ENCODE measurements at places on chromosomes 7 and 10. TPM values are rescaled to one million over a fixed set of nuclear protein-coding genes. Genes with fewer than 3 reads are reported as not detected.
A peak's percentile ranks its signal among the peaks of the same experiment; 100 is the strongest.

PAX4 gene
- not detected for total RNA-seq

UTF1 gene
- not detected for total RNA-seq

CYP2E1 gene
- 1.8 TPM for total RNA-seq

LRRC4 gene
- total RNA-seq: 0.29 TPM

PTPN20 gene
- 9.1 TPM for total RNA-seq

IRF5 gene
- total RNA-seq: under 0.01 TPM

GHRHR gene
- not detected for total RNA-seq

GNGT1 gene
- not detected for total RNA-seq

OIT3 gene
- under 0.01 TPM for total RNA-seq

ZNF727 gene
- total RNA-seq: 0.29 TPM

TBXAS1 gene
- total RNA-seq: 0.72 TPM

- DNase-seq: no peak
- no peaks in the 10 kb centered on the region for H3K4me1 ChIP-seq
- no peak overlapping the region for H3K27ac ChIP-seq
- H3K27me3 ChIP-seq: peaks cover 6% of the 10 kb centered on the region
Measured at GRCh38 chr7:132685277-132685676, 109.0 kb upstream of the PLXNA4 start.

- no peak overlapping the region for H3K4me3 ChIP-seq
- H3K27me3 ChIP-seq: no peaks in the 10 kb centered on the region
- DNase-seq: no peak
- H3K27ac ChIP-seq: no peak overlapping the region
Measured at GRCh38 chr7:1948887-1949680, 279.0 kb downstream of the ELFN1 start.

- peaks cover 6% of the 10 kb centered on the region for H3K4me1 ChIP-seq
- H3K4me3 ChIP-seq: no peak overlapping the region
- no peaks in the 10 kb centered on the region for H3K27me3 ChIP-seq
- H3K36me3 ChIP-seq: no peaks in the 10 kb centered on the region
- DNase-seq: no peak
Measured at GRCh38 chr7:7519056-7519455, 16.6 kb downstream of the COL28A1 start.

DNA sequence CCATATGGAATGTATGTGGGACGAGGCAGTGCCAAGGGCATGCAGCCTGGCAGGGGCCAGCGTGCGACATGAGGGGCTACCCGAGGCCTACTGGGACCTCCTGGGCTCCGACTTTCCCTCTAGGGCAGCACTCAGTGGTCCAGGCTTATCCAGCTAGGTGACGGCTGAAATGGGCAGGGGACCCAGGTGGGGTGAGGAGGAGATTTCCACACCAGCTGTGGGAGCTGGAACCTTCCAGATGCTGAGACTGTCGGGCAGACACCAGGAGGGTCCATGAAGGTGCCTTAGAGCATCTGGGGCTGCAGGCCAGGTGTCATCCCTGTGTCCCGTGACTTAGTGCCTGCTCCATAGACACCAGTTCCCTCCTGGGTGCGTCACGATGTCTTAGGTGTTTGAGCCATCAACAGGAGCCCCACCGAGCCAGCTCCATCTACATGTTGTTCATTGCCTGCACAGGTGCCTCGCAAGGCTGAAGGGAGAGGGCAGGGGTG is 13.4 kb downstream of the ZNF316 start:
- peaks cover 23% of the 10 kb centered on the region for H3K36me3 ChIP-seq
- H3K27me3 ChIP-seq: no peaks in the 10 kb centered on the region
- H3K4me1 ChIP-seq: no peaks in the 10 kb centered on the region
- no peak overlapping the region for H3K4me3 ChIP-seq
- H3K27ac ChIP-seq: no peak overlapping the region
- DNase-seq: peak; percentile 87

GRCh38 chr10:98339799-98340198 is 71.8 kb upstream of the LOXL4 start:
- H3K27me3 ChIP-seq: no peaks in the 10 kb centered on the region
- DNase-seq: no peak
- peaks cover 53% of the 10 kb centered on the region for H3K4me1 ChIP-seq
- H3K36me3 ChIP-seq: no peaks in the 10 kb centered on the region
- no peak overlapping the region for H3K27ac ChIP-seq
- H3K4me3 ChIP-seq: no peak overlapping the region

DNA sequence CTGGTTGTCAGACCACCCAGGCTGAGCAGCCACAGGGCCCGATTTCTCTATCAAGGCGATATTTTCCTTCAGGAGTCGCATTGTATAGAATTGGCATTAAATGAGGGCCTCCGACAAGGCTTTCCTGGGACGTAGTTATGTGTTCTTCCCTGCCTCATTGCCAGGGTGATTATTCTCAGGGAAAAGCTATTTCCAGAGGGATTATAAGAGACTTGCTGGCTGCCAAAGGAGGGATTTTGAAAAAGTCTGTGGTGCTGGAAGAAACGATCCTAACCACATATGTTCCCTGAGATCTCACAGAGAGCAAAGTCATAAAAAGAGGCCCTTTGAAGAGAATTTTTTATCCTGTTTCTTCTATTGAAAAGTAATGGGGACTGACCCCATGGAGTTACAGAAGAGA is 27.7 kb upstream of the SDHAF3 start:
- no peak overlapping the region for H3K4me3 ChIP-seq
- no peak for DNase-seq
- H3K4me1 ChIP-seq: no peaks in the 10 kb centered on the region
- no peaks in the 10 kb centered on the region for H3K36me3 ChIP-seq
- H3K27ac ChIP-seq: no peak overlapping the region

DNA sequence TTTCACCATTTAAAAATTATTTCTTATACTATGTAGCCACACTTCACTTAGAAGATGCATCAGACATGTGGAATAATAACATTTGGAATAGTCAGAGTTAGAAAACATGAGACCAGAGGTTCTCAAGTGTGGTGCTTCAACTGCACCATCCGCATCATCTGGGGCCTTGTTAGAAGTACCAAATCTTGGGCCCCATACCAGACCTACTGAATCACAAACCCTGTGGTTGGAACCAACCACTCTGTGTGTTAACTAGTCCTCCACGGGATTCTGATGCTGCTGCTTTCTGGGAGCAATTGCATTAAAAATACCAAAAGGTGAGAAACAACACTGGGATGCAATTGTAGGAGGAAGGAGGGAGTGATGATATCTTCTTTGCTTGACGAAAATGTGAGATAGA is 125.2 kb downstream of the GNAT3 start:
- no peaks in the 10 kb centered on the region for H3K36me3 ChIP-seq
- no peak for DNase-seq
- H3K27me3 ChIP-seq: no peaks in the 10 kb centered on the region
- no peak overlapping the region for H3K4me3 ChIP-seq

DNA sequence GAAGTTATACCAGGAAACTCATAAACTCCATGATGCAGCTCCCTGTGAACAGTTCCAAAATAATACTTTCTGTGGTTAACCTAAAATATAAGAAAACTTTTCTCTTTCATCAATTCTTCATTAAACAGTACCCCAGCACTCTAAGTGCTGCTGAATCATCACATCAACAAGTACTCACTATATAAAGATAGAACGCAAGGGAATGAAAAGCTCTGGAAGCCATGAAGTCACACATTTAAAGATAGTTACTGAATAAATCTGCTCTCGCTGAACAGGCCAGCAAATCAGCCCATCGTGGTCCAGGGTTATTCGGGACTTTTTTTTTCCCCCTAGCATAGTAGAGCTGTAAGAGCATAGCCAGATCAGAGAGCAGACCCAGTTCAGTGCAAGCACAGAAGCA is 254.3 kb downstream of the IPMK start:
- no peak overlapping the region for H3K27ac ChIP-seq
- no peak for DNase-seq
- no peaks in the 10 kb centered on the region for H3K36me3 ChIP-seq
- H3K4me3 ChIP-seq: no peak overlapping the region
- no peaks in the 10 kb centered on the region for H3K27me3 ChIP-seq
- H3K4me1 ChIP-seq: peaks cover 9% of the 10 kb centered on the region

GRCh38 chr10:17178006-17178405 is 23.5 kb downstream of the TRDMT1 start:
- no peaks in the 10 kb centered on the region for H3K36me3 ChIP-seq
- H3K4me1 ChIP-seq: peaks cover 20% of the 10 kb centered on the region
- no peaks in the 10 kb centered on the region for H3K27me3 ChIP-seq
- no peak overlapping the region for H3K4me3 ChIP-seq

- H3K27me3 ChIP-seq: peaks cover 3% of the 10 kb centered on the region
- DNase-seq: no peak
- H3K4me1 ChIP-seq: no peaks in the 10 kb centered on the region
- no peak overlapping the region for H3K27ac ChIP-seq
- H3K4me3 ChIP-seq: no peak overlapping the region
- no peaks in the 10 kb centered on the region for H3K36me3 ChIP-seq
Measured at GRCh38 chr10:97102441-97102840, 83.3 kb downstream of the SLIT1 start.

DNA sequence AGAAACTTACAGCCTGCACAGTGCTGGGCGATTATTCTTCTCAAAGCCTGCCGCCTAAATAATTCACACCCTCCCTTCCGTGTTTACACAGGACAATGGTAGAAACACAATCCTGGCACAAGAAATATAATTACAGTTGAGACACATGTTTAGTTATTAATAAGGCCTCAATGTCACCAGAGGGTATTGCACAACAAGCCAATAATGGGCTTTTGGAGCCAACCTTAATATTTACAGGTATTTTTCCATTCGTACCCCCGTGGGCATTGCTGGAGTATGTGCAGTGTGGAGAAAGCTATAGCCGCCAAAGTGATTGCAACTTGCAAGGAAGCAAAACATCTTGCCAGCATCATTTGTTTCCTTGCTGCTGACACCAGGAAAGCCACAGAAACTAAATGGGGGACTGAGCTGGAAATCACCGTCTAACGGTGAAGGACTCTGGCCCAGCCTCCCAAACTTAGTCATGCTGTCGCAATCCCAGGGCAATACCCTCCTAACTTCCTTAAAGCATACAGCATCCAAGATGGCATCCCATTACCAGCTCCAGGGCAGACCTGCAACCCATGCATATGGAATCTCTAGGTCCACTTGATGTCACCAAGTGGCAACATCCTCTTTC is 8.6 kb downstream of the CALN1 start:
- no peak for DNase-seq
- H3K4me1 ChIP-seq: no peaks in the 10 kb centered on the region
- H3K4me3 ChIP-seq: no peak overlapping the region
- no peaks in the 10 kb centered on the region for H3K27me3 ChIP-seq
- H3K27ac ChIP-seq: no peak overlapping the region

DNA sequence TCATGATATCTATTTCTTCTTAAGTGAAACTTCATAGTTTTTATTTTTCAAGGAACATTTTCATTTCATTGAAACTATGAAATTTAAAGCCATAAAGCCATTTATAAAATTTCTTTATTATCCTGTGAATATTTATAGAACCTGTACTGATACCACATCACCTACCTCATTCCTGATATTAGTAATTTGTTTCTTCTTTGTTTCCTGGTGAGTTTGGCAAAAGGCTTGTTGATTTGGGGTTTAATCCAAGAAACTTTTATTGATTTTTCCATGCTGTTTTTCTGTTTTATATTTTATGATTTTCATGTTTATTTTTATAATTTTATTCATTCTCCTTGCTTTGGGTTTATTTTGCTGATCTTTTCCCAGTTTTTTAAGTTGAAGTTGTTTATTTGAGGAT is 669.4 kb downstream of the NXPH1 start:
- no peak overlapping the region for H3K27ac ChIP-seq
- H3K36me3 ChIP-seq: no peaks in the 10 kb centered on the region
- no peak overlapping the region for H3K4me3 ChIP-seq
- DNase-seq: no peak

DNA sequence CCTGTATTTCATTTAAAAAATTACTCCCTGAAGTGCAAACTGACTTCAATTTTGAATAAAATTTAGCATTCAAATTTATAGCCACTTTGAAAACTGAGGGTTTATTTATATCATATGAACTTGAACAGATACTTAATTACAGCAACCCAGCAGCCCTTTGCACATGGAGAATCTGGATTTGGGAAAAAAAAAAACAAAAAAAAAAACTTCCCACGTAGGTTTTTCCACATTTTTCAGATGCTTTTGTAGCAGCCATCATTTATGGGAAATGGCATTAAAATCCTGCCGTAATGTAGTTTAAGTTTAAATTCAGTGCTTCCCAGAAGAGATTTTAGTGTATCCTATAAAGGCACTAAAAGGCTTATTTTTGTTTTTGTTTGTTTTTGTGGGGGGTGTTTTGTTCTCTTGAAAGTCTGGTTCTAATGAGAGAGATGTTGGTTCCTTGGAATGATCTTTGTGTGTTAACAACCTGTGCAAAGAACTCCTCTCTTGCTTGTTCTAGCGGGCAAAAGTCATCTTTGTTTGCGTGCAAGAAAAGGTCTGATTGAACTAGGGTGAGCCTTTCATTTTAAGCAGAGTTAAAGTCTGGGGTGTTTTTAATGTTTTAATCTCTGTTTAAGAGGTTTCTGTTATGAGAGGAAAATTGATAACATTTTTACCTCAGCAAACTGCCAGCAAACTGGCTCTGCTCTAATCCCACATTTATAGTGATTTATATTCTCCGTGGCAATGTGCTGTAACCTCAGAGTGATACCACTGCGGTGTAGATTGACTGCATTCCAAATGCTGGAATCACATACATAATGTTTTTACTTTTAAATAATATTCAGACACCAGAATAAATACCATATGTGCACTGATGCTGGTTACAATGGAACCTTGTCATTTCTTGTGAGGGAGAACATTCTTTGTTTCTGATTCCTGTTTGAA is 105.5 kb downstream of the WNT2 start:
- H3K27me3 ChIP-seq: no peaks in the 10 kb centered on the region
- peak overlapping the region; percentile 43 for H3K27ac ChIP-seq
- no peaks in the 10 kb centered on the region for H3K36me3 ChIP-seq
- H3K4me3 ChIP-seq: no peak overlapping the region
- H3K4me1 ChIP-seq: peaks cover 31% of the 10 kb centered on the region
- no peak for DNase-seq

- no peaks in the 10 kb centered on the region for H3K27me3 ChIP-seq
- H3K4me1 ChIP-seq: no peaks in the 10 kb centered on the region
- peaks cover 9% of the 10 kb centered on the region for H3K36me3 ChIP-seq
- no peak for DNase-seq
- H3K4me3 ChIP-seq: no peak overlapping the region
- H3K27ac ChIP-seq: no peak overlapping the region
Measured at GRCh38 chr7:156795415-156795814, 97.6 kb downstream of the LMBR1 start.

GRCh38 chr7:12303495-12303894 is 92.4 kb downstream of the TMEM106B start:
- no peak overlapping the region for H3K4me3 ChIP-seq
- H3K36me3 ChIP-seq: no peaks in the 10 kb centered on the region
- no peaks in the 10 kb centered on the region for H3K27me3 ChIP-seq
- H3K27ac ChIP-seq: no peak overlapping the region
- no peak for DNase-seq

GRCh38 chr7:99102809-99103690 is 40.9 kb downstream of the SMURF1 start:
- H3K27ac ChIP-seq: peak overlapping the region; percentile 95
- no peaks in the 10 kb centered on the region for H3K27me3 ChIP-seq
- no peaks in the 10 kb centered on the region for H3K36me3 ChIP-seq
- H3K4me3 ChIP-seq: no peak overlapping the region

- no peak overlapping the region for H3K4me3 ChIP-seq
- no peak overlapping the region for H3K27ac ChIP-seq
- no peaks in the 10 kb centered on the region for H3K36me3 ChIP-seq
- H3K4me1 ChIP-seq: peaks cover 13% of the 10 kb centered on the region
- DNase-seq: no peak
Measured at GRCh38 chr10:28120795-28121194, 121.9 kb upstream of the ODAD2 start.

- peak; percentile 14 for DNase-seq
- H3K27ac ChIP-seq: no peak overlapping the region
- H3K27me3 ChIP-seq: no peaks in the 10 kb centered on the region
Measured at GRCh38 chr7:7944619-7945282, 23.8 kb upstream of the GLCCI1 start.

GRCh38 chr7:48250441-48250951 is 79.2 kb downstream of the ABCA13 start:
- no peaks in the 10 kb centered on the region for H3K36me3 ChIP-seq
- DNase-seq: peak; percentile 41
- no peak overlapping the region for H3K4me3 ChIP-seq
- H3K4me1 ChIP-seq: peaks cover 15% of the 10 kb centered on the region
- peak overlapping the region; percentile 37 for H3K27ac ChIP-seq

All from osteoblast (primary cell).